ENCODE measurements at places on chromosomes 4 and X. TPM values are rescaled to one million over a fixed set of nuclear protein-coding genes. Genes with fewer than 3 reads are reported as not detected.

ZNF827 gene
- total RNA-seq: 20.0 TPM

MAGIX gene
- total RNA-seq: 3.6 TPM

STK26 gene
- 60.0 TPM for total RNA-seq

PASD1 gene
- not detected for total RNA-seq

PCSK1N gene
- 1.0 TPM for total RNA-seq

HPGDS gene
- total RNA-seq: not detected

GRCh38 chr4:159069922-159070321, 33.0 kb upstream of the RAPGEF2 start:
- DNase-seq: no peak

DNA sequence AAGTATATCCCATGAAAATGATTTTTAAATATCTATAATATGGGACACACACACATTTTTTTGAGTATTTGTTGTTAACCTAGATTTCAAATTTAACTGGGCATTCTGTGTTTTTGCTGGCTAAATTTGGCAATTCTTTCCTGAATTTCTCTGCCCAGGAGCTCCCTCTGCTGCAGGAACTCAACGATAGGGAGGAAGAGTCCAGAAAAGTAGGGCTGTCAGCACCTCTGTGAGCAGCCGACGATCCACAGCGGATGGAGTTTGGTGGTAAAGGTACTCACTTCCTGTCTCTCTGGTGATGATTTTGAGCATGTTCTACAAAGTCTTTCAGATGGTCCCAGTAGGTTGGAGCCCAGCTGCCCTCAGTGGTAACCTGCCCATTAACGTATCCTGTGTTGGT, 23.1 kb upstream of the TMEM184C start:
- DNase-seq: no peak

GRCh38 chrX:111857534-111858060, 18.4 kb upstream of the TRPC5OS start:
- DNase-seq: no peak

DNA sequence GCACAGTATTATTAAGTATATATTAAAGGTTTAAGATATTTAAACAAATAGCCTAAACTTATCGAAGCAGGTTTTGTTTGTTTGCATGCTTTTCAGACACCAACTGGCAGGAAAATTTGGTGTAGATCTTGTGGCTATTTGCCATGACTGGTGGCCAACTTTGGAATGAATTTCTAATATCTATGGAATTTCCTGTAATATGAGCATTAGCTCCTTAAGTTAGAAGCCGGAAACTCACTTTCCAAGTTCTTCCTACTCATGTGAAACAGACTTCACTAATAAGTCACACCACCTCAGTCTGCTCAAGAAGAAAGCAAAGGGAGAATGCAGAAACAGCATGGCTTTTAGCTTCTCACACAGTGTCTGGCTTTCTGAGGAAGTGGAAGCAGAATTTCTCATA, 563.9 kb downstream of the GRXCR1 start:
- DNase-seq: no peak

- DNase-seq: no peak
These were observed 239.6 kb downstream of the GRXCR1 start for GRCh38 chr4:43132010-43132582.

- no peak for DNase-seq
These were observed 208.3 kb upstream of the MID1 start for GRCh38 chrX:10828640-10829039.

- DNase-seq: no peak
These were observed 295.5 kb downstream of the SLC7A11 start for GRCh38 chr4:137946453-137947174.

GRCh38 chrX:105822138-105823091, at the start of gene NRK:
TSS of gene NRK (plus strand) at chrX:105822539. CDS start at chrX:105822846, 307 bp downstream.
- no peak for DNase-seq

GRCh38 chrX:111168314-111168713, 72.3 kb downstream of the PAK3 start:
- no peak for DNase-seq

GRCh38 chrX:23980011-23980441, 47.0 kb downstream of the KLHL15 start:
- DNase-seq: no peak

- DNase-seq: no peak
These were observed 116.1 kb upstream of the PLAC1 start for GRCh38 chrX:134774190-134775048.

GRCh38 chr4:140335076-140335475, 38.4 kb upstream of the SCOC start:
- DNase-seq: no peak

- no peak for DNase-seq
These were observed 16.2 kb downstream of the POU4F2 start for GRCh38 chr4:146654687-146655520.

GRCh38 chr4:105878668-105879067, 16.6 kb upstream of the NPNT start:
- DNase-seq: no peak

- DNase-seq: no peak
These were observed 415.0 kb downstream of the CCSER1 start for GRCh38 chr4:90542216-90542615.

DNA sequence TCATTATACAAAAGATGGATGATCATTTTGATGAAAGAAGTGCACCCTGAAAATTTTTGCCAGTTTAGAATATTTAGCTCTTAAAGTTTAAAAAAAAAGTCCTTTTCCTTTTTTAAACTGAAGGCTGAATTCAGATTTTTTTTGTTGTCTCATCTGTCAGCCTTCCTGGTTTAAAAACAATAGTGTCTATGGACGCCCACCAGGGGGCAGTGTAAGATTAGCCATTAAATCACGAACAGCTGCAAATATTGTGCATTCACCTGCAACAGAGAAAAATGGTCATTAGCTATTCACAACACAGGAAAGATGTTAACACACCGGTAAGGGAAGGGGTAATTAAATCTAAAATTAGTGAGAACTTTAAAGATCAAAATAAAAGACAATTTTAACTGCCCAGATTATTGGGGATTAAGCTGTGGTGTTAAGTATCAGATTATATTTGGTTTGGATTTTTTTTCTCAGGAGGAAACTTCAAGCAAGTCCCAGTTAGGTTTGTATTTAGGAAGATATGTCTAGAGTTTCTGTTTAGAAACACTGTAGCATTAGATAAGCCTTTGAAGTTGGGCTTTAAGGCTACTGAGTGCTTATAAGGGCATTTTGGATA, 4.4 kb upstream of the CXorf38 start:
- peak; percentile 61 for DNase-seq

DNA sequence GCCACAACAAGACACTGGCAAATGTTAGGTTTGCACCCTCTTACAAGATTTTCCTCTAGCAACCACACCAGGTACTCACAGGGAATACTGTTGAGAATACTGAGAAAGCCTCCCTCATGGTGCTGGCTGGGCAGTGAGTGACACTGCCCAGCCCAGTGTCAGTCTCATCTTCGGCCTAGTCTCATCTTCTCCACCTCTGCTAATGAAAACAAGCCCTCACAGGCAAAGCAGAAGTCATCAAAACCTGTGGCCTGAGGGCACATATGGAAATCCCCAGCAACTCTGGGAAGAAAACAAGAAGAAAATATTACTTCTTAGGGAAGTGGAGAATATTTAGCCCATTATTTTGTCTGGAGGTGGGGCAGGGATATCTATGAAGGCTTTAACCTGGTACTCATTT, 7.9 kb upstream of the ADAM29 start:
- no peak for DNase-seq

DNA sequence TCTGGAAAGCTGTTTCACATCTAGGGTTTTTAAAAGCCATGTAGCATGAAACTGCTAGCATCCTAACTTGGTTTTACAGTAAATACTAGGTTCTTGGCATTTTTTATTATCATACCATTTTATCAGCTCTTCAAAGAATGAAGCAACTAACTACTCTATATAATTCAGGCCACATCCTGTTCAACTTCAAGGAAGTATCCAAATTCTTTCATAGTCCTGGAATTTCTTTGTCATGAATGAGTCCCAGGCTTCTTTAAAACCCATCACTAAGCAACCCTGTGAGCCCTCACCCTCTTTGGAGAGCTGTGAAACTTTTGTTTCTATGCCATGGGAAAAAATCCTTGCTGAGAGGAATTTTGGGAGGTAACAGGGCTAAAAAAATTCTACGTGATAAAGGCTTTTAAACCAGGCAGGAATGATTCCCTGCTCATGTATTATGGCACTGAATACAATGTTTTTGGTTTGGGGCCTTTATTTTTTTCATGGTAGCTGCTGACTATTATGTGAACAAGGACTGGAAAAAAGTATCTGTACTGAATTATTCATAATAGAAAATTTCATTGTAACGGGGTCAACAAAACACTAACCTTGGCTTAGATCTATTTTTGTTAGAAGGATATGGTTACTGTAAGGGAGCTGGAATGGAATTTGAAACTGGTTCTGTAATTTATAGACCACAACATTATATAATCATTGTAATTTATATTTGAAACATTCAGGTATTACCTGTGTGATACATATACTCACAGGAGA, 164.9 kb downstream of the DCTD start:
- DNase-seq: no peak

GRCh38 chrX:130769835-130770234, 133.2 kb downstream of the ENOX2 start:
- DNase-seq: no peak

GRCh38 chr4:36273276-36273675, 8.1 kb upstream of the DTHD1 start:
- no peak for DNase-seq

DNA sequence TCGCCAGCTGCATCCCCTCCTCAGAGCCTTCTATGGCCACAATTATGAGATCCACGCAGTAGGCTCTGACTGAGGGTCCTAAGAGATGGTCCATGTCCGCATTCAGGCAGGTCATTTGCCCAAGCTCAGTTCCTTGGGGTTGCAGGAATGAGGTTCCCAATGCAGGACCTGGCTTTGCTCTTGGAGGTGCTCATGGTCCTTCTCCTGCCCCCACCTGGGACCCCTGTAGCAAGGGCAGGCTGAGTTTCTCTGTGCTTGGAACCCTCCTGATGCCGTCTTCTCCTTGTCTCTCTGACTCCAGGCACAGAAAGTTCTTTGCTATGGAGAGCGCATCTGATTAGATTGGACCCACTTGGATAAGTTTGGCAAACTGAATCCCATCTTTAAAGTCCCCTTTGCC, 16.5 kb upstream of the SHOX start:
- DNase-seq: no peak

DNA sequence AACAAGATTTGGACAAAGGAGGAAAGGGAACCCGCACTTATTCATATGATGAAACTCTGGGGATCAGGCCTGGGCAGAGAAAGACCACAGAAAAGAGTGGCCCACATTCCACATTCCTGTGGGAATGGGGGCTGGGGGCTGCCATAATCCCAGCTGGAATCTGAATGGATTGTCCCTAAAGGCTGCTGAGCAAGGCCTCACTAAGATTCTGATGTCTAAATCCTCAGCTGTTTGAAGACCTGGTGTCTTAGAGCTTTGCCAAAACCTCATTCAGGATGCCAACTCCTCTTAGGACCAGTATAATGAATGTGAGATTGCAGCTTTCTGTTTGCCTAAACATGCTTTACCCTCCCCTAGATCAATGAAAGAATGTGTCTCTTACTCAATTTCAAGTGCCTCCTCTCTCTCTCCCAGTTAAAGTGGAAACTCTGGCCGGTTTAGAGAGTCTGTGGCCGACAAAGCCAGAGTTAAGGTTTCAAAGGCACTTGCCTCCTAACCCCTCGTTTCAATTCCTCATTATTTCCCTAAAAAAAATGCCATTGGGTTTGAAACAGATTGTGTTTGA, 33.3 kb upstream of the GPC4 start:
- no peak for DNase-seq

All from activated naive CD4-positive, alpha-beta T cell treated with anti-CD3 and anti-CD28 coated beads, Interleukin-2, amount 50 U/mL, for 72 hours (primary cell).